ENCODE measurements at places on chromosomes 3 and 15. TPM values are rescaled to one million over a fixed set of nuclear protein-coding genes. Genes with fewer than 3 reads are reported as not detected.

Gene CA12
- 29.7 TPM for total RNA-seq

Gene CDCP1
- 3.8 TPM for total RNA-seq

Gene MYEF2
- total RNA-seq: 73.0 TPM

Gene RARB
- total RNA-seq: 7.0 TPM

Gene IQCF5
- not detected for total RNA-seq

Gene SERPINI2
- total RNA-seq: 0.51 TPM

Gene MEIS2
- total RNA-seq: 58.7 TPM

Gene ROPN1
- total RNA-seq: not detected

GRCh38 chr3:179660872-179661271 lies 8.0 kb downstream of the USP13 start:
- H3K4me1 ChIP-seq: peaks cover 2% of the 10 kb centered on the region
- H3K36me3 ChIP-seq: no peaks in the 10 kb centered on the region
- no peaks in the 10 kb centered on the region for H3K27me3 ChIP-seq
- no peak overlapping the region for H3K4me3 ChIP-seq

- no peaks in the 10 kb centered on the region for H3K4me1 ChIP-seq
- DNase-seq: no peak
- no peaks in the 10 kb centered on the region for H3K36me3 ChIP-seq
- no peaks in the 10 kb centered on the region for H3K27me3 ChIP-seq
- H3K4me3 ChIP-seq: no peak overlapping the region
These were observed 135.1 kb downstream of the LRRC28 start for GRCh38 chr15:99386391-99386790.

- H3K4me3 ChIP-seq: no peak overlapping the region
- no peak for DNase-seq
- H3K27ac ChIP-seq: no peak overlapping the region
- no peaks in the 10 kb centered on the region for H3K27me3 ChIP-seq
These were observed 23.9 kb upstream of the AADACL2 start for GRCh38 chr3:151709847-151710246.

- DNase-seq: peak; percentile 69
- no peak overlapping the region for H3K27ac ChIP-seq
- H3K36me3 ChIP-seq: no peaks in the 10 kb centered on the region
- H3K27me3 ChIP-seq: no peaks in the 10 kb centered on the region
- no peak overlapping the region for H3K4me3 ChIP-seq
These were observed 29.7 kb upstream of the POLG start for GRCh38 chr15:89364341-89364740.

DNA sequence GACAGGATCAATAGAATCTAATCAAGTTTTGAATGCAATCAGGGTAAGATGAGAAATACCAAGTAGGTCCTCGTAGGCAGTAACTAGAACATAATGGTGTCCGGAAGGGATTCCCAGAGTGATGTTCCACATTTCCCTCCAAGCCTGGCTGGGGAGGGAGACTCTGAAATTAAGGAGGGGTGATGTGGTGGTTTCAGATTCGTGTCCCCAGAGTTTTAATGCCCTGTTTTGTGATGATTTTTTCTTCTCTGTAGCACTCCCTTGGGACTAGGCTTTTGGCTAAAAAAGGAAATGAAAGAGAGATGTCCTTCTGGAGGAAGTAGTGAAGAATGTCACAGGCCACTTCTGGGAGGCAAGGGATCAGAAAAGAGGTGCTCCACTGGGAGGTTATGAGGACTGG lies 108.3 kb upstream of the CACNA2D3 start:
- no peak overlapping the region for H3K4me3 ChIP-seq
- no peaks in the 10 kb centered on the region for H3K4me1 ChIP-seq
- DNase-seq: no peak
- H3K36me3 ChIP-seq: no peaks in the 10 kb centered on the region

- H3K4me1 ChIP-seq: no peaks in the 10 kb centered on the region
- H3K36me3 ChIP-seq: no peaks in the 10 kb centered on the region
- no peaks in the 10 kb centered on the region for H3K27me3 ChIP-seq
- H3K27ac ChIP-seq: no peak overlapping the region
These were observed 4.1 kb upstream of the CAV3 start for GRCh38 chr3:8729479-8729878.

- H3K27me3 ChIP-seq: no peaks in the 10 kb centered on the region
- no peaks in the 10 kb centered on the region for H3K36me3 ChIP-seq
- H3K4me3 ChIP-seq: no peak overlapping the region
These were observed 185.3 kb upstream of the FEZF2 start for GRCh38 chr3:62558549-62559112.

GRCh38 chr15:48856942-48857341 lies 21.0 kb upstream of the EID1 start:
- no peaks in the 10 kb centered on the region for H3K27me3 ChIP-seq
- H3K27ac ChIP-seq: no peak overlapping the region
- no peak overlapping the region for H3K4me3 ChIP-seq
- DNase-seq: no peak

DNA sequence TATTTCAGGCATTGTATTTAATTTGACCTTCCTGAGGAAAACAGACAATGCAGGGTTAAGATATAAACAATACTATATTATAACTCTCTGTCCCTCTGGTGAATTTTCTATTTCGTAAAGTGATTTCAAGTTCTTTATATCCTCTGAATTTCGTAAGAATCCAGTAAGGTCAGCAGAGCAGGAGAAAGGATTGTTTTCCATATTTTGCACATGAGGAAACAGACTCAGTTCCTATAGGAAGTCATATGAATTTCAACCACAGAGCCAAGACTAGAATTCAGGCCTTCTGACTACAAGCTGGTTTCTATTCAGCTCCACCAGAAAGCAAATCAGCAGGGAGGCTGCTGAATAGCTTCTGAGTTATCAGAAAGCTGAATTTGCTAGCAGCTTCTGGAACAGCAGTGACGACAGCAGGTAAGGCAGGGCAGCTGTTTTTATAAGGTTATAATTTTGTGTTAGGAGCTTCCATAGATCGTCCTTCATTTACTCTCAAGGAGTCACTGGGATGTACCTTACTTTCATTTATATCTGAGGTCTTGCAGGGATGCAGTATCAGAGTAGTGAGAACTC lies 11.1 kb upstream of the PLAAT1 start:
- H3K27me3 ChIP-seq: no peaks in the 10 kb centered on the region
- H3K4me1 ChIP-seq: no peaks in the 10 kb centered on the region
- no peaks in the 10 kb centered on the region for H3K36me3 ChIP-seq

DNA sequence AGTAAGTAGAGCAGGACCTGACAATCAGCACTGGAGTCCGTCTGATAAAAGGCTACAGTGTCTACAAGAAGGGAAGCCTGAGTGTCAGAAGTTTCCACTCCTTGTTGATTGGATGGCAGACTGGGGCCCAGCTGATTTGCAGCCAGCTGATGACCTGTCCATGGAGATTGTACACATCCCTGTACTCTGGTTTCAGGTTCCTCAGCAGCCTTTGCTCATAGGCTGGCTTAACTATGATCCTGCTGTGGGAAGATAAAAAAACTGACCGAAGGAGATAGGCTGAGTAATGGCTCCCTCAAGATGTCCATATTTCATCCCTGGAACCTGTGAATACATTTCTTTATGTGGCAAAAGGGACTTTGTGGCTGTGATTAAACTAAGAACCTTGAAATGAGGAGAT lies 11.7 kb upstream of the LACTB start:
- no peak for DNase-seq
- no peak overlapping the region for H3K4me3 ChIP-seq
- no peak overlapping the region for H3K27ac ChIP-seq

DNA sequence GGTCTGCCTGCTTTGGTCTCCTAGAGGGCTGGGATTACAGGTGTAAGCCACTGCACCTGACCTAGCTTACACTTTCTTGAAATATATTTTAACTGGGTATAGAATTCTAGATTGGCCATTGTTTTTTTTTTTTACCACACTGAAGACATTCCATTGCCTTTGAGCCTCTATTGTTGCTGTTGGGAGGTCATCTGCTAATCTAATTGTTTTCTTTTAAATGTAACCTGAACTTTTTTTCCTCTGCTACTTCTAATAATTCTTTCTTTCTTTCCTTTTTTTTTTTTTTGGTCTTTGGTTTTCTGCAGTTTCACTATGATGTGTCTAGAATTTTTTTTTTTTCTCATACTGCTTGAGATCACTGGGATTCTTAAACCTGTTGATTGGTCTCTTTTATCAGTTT lies 28.1 kb downstream of the ERICH6 start:
- H3K36me3 ChIP-seq: no peaks in the 10 kb centered on the region
- H3K27me3 ChIP-seq: peaks cover 5% of the 10 kb centered on the region
- no peak overlapping the region for H3K4me3 ChIP-seq
- no peak overlapping the region for H3K27ac ChIP-seq
- H3K4me1 ChIP-seq: no peaks in the 10 kb centered on the region

DNA sequence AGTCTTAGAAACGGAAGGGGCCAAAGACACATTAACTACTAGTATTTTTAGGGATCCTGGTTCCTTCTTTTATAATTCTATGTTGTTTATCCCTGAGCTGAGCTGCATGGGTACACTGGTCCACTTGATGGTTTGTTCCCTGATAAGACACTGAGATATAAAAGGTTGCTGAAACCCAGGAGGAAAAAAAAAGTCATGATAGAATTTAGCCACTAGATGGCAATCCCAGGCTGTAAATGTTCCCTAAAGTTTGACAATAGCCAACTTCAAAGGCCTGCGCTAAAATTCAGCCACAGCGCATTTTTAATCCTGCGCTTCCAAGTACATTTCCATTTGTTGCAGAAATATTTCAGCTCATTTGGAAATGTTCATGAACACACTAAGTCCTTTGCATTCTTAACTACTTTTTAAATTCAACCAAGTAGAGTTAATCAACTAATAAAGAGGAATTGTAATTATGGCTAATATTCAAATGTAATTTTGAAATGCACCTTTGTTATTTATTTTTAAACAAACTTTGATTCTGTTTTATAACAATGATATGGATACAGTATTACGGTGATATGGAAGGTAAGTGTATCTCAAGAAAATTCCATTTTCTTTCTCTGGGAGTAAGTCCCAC lies 249.3 kb upstream of the FEZF2 start:
- H3K4me3 ChIP-seq: no peak overlapping the region
- no peak for DNase-seq
- no peaks in the 10 kb centered on the region for H3K36me3 ChIP-seq
- H3K27me3 ChIP-seq: no peaks in the 10 kb centered on the region
- no peak overlapping the region for H3K27ac ChIP-seq

- no peak overlapping the region for H3K27ac ChIP-seq
- H3K36me3 ChIP-seq: no peaks in the 10 kb centered on the region
- H3K4me1 ChIP-seq: peaks cover 2% of the 10 kb centered on the region
- no peak for DNase-seq
- H3K4me3 ChIP-seq: no peak overlapping the region
These were observed 34.0 kb downstream of the LYZL4 start for GRCh38 chr3:42376344-42376798.

GRCh38 chr15:55708720-55709119 lies 34.2 kb downstream of the PRTG start:
- H3K4me1 ChIP-seq: no peaks in the 10 kb centered on the region
- no peak overlapping the region for H3K4me3 ChIP-seq
- no peaks in the 10 kb centered on the region for H3K27me3 ChIP-seq
- no peaks in the 10 kb centered on the region for H3K36me3 ChIP-seq
- H3K27ac ChIP-seq: no peak overlapping the region
- no peak for DNase-seq

- no peaks in the 10 kb centered on the region for H3K4me1 ChIP-seq
- DNase-seq: no peak
- H3K36me3 ChIP-seq: no peaks in the 10 kb centered on the region
- no peak overlapping the region for H3K4me3 ChIP-seq
These were observed 298.1 kb upstream of the KCNMB2 start for GRCh38 chr3:178238179-178238578.

DNA sequence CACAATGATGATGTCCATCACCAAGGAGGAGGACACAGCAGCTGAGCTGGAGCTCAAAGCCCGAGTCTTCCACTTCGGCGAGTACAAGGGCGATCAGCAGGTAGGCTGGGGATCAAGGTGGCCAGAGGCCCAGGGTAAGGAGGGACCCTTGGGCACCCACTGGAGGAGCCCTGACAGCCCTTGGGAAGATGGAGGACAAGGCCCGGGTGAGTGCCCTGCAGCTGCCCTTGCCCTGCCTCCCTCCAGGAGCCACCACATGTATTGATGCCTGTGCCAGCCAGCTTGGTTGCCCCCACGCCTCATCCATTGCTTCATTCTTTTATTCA lies 38.4 kb downstream of the CFAP100 start:
- H3K4me1 ChIP-seq: no peaks in the 10 kb centered on the region
- H3K4me3 ChIP-seq: no peak overlapping the region
- no peaks in the 10 kb centered on the region for H3K27me3 ChIP-seq
- no peaks in the 10 kb centered on the region for H3K36me3 ChIP-seq
- DNase-seq: no peak

GRCh38 chr3:110929816-110930215 lies 141.8 kb upstream of the NECTIN3 start:
- no peak overlapping the region for H3K4me3 ChIP-seq
- no peaks in the 10 kb centered on the region for H3K4me1 ChIP-seq
- no peak overlapping the region for H3K27ac ChIP-seq
- DNase-seq: no peak

DNA sequence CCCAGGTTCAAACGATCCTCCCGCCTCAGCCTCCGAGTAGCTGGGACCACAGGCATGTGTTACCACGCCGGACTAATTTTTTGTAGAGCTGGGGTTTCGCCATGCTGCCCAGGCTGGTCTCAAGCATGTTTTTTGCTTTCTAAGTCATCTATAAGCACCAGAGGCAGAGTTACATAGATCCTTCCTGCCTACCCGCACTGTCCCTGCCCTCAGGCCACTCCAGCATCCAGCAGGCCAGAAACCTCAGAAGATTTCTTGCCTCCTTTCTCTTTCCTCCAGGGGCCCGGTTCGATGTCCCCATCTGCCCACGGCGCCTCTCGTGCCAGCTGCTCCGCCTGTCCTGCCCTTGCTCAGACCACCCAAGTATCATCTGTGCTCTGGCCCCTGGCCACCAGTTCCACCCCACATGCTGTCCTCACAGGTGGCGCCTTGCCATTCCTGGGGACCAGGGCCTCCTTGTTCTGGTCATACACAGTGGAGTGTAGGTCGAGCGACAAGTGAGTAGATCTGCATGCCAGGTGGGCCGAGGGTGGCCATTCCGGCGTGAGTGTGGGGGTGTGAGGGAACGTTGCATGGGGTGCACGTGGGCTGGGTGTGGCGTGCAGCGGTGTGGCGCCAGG lies 27.3 kb downstream of the KLHDC8B start:
- H3K36me3 ChIP-seq: no peaks in the 10 kb centered on the region
- no peaks in the 10 kb centered on the region for H3K27me3 ChIP-seq
- H3K4me3 ChIP-seq: no peak overlapping the region
- peak; percentile 13 for DNase-seq

DNA sequence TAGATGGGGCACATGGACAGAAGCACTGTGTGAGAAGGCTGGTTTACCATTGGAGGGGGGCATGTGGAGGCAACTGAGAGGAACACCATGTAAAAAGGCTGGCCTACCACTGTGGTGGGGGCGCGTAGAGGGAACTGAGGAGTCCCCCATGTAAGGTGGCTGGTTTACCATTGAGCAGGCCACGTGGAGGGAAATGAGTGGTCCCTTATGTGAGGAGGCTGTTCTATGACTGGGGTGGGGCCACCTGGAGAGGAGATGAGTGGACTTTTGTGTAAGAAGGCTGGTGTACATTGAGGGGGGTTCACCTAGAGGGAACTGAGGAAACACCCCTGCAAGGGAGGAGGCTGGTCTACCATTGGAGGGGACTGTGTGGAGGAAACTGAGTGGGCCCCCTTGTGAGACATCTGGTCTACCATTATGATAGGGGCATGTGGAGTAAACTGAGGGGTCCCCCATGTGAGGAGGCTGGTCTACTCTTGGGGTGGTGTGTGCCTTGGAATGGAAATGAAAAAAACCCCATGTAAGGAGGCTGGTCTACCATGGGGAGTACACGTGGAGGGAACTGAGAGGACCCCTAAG lies 156.9 kb downstream of the FBLN2 start:
- H3K4me3 ChIP-seq: no peak overlapping the region
- no peaks in the 10 kb centered on the region for H3K36me3 ChIP-seq
- no peaks in the 10 kb centered on the region for H3K27me3 ChIP-seq
- H3K27ac ChIP-seq: no peak overlapping the region
- DNase-seq: peak; percentile 34
- no peaks in the 10 kb centered on the region for H3K4me1 ChIP-seq

All from aorta (tissue), 5 donors.